Endothelial cell (in vitro differentiated cells): ENCODE measurements at places on chromosomes 2 and 18.

DNA sequence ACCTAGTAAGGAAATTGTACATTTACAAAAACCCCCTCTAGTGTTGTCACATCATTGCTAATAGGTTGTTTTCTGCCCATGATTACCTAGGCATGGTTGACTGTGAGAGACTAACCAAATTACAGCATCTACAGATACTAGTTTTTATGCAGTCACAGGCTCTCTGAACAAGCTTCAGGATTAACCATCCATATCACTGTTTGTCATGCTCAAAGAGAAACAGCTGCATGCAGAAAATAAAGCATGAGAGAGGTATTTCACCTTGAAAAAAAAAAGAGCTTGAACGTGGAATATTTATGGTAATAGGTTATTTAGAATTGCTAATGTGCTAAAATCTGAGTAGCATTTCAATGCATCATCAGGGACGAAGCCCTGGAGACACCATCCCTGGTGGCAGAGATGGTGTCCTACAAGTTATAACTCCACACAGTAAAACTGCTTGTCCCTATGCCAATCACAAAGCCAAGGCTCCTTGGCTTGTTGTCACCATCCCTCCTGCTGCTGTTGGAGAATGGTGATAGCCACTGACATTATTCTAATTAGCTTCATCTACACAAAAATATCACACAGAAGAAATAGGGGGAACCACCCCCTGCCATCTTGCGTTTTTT is 5.4 kb downstream of the NEB start:
- no peak for DNase-seq

- no peak for DNase-seq
These were observed 5.8 kb upstream of the DTYMK start for GRCh38 chr2:241692448-241692847.

- DNase-seq: no peak
These were observed 183.8 kb upstream of the MSH6 start for GRCh38 chr2:47599171-47599570.

DNA sequence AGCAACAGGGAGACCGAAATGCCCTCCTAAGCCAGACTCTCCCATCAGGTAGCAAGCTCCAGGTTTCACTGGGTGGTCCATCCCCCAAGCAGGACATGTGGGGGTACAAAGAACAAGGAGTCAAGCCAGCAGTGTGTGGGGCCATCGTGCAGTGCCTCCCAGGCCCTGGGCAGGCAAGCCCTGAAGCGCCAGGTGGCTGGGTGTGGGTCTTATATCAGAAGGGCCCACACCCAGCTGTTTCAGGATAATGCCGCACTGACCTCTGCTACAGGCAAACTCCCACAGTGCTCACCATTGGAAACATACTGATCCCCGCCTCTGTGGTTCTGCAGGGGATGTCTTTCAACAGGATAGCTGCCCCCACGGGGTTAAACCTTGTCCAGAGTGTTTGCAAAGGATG is 174.2 kb upstream of the SMAD2 start:
- no peak for DNase-seq

DNA sequence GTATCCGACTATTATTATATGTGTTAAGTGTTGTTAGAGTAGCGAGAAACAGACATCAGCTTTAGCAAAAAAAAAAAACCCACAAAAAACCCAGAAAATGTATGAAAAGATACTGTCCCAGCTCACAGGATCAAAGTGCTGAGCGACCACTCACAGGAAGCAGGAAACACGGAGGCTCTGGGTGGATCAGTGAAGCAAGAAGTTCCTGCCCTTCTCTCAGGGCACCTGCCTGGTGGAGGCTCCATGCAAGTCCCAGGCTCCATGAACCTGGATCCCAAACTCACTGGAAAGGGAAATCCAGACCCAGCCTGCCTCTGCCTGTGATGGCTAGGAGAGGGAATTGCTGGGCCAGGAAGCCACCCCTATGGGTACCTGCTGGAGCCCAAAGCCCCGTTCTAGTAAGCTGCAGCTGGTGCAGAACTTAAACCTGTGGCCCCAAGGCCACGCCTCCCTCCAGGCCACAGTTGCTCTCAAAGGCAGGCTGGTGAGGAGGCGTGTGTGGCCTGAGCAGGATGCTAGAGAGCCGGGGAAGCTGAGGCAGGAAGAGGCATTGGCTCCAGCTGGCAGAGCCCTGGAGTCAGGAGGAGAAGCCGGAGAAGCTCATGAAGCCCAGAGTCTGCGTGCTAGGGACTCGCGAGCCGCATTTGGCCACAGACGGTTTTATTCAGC is 63.5 kb upstream of the TAF1B start:
- no peak for DNase-seq

DNA sequence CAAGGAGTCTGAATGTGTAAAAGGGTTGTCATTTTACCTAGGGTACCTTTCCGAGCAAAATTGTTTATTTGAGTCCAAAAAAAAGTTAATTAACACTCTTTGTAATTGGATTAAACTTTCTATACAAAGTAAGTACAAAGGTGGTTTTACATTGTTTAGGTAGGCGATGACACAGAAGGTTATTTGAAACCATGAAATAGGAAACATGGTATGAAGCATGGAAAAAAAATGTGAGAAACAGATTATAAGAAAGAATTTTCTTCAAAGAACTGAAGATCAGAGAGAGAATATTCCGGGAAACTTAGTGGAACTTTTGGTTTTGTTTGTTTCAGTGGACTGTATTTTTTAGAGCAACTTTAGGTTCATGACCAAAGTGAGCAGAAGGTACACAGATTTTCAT is 32.7 kb downstream of the CARF start:
- DNase-seq: no peak

GRCh38 chr2:38187541-38188011 is 111.6 kb upstream of the CYP1B1 start:
- DNase-seq: no peak

DNA sequence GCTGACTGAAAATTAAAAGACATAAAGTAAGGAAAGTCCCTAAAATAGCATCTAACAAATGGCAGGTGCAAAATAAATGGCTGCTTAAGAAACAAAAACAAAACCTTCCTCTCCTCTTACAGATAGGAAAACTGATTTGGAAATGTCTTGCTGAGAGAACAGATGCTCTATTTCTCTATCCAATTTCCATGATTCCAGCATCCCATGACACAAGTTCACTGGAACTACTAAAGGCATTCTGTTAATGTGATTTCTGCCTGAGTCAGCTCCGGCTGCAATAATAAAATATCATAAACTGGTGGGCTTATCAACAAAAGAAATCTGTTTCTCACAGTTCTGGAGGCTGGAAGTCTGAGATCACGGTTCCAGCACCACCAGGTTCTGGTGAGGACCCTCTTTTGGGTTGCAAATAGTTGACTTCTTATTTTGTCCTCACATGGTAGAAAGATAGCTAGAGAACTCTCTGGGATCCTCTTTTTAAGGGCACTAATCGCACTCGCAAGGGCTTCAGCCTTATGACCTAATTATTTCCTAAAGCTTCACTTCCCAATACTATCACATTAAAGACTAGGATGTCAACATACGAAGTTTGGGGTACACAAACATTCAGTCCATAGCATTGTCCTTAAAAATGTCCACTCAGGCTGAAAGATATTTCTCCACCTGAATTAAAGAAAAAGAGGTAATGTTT is 78.2 kb upstream of the GALNT3 start:
- DNase-seq: no peak

- no peak for DNase-seq
These were observed 206.9 kb upstream of the SPRED2 start for GRCh38 chr2:65639156-65639864.

DNA sequence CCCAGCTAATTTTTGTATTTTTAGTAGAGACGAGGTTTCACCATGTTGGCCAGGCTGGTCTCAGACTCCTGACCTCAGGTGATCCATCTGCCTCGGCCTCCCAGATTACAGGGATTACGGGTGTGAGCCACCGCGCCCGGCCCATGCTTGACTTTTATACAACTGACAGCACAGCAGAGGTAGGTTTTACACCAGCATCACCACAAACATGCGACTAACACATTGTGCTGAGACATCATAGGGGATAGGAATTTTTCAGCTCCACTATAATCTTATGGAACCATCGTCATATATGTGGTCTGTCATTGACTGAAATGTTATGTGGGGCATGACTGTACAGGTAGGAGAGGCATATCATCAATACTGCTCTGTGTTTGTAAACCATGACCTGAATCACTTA is 122.1 kb downstream of the THADA start:
- DNase-seq: no peak

DNA sequence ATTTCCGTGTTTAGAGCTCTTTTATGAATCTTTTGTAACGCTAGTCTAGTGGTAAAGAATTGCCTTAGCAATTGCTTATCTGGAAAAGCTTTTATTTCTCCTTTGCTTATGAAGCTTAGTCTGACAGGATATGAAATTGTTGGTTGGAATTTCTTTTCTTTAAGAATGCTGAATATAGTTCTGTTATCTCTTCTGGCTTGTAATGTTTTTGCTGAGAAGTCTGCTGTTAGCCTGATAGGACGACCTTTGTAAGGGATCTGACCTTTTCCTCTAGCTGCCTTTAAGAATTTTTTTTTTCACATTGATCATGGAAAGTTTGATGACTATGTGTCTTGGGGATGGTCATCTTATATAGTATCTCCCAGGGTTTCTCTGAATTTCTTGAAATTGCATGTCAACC is 101.1 kb downstream of the TRABD2A start:
- no peak for DNase-seq

GRCh38 chr18:4358618-4359017 is 96.5 kb downstream of the DLGAP1 start:
- no peak for DNase-seq

DNA sequence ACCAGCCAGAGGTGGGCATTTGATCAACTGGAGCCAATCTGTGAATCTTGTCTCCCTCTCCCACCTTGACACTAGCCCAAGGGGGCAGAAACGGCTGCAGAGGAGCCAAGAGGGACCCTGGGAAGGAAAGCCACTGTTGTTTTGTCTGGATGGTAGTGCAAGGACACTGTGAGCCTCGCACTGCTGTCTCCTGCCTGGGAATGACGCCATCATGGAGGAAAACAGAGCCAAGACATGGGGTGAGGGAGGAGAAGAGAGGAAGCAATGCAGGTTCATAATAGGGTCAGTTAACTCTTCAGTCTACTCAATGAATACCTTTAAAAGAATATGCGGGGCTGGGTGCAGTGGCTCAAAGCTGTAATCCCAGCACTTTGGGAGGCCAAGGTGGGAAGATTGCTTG is 231.1 kb upstream of the AGAP1 start:
- no peak for DNase-seq

DNA sequence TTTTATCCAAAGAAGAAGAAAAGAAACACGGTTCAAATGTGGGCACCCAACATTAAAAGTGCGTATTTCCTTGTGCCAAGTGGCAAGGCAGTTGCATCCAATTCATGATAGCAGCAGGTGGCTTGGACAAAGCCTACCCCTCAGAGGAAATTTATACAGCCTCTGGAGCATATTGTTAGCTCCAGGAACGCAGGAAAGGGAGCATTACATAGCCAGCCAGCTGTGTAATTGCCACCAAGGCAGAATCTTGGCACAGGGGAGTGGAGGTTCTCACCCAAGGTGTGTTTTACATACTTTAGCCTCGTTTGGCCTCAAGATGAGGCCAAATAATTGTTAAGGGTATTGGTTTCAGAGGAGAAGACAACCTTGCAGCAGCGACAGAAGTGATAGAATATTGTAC is 526.9 kb downstream of the TMEM182 start:
- no peak for DNase-seq
